ENCODE measurements at places on chromosomes 13 and 19.

DNA sequence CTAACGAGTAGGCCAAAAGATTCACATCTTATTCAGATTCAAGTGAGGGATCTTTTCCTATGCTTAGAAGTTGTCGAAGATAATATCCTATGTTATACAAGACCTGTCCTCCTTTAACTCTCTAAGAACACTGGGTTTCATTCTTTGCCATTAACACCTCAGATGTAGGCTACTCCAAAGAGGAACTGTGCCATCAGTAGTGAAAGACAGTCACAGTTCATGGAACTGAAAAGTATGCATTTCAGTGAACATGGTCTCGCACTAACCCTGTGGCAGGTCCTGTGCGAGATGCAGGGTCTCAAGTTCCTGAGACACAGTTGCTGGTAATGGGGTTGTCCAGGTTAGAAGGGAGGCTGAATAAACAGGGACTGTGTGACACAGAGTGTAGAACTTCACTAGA lies 4.1 kb downstream of the LGALS16 start:
- no peak for DNase-seq

- peak; percentile 51 for DNase-seq
These were observed 394.3 kb downstream of the FOXO1 start for GRCh38 chr13:40271931-40272775.

DNA sequence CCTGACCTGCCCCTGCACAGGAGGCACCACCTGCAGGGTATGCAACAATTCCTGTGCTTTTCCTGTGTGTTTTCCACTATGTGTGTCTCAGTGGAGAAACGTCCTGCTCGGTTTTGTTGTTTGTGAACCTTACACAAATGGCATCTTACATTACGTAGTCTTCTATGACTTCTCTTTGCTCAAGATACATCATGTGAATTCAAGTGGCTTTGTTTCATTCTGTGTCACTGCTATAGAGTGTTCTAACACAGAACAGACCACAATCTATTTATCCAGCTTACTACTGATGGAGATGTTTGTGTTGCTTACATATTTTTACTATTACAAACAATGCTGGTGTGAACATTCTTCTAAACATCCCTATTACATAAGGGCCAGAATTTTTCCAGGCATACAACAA lies 97.7 kb downstream of the ANKRD10 start:
- no peak for DNase-seq

DNA sequence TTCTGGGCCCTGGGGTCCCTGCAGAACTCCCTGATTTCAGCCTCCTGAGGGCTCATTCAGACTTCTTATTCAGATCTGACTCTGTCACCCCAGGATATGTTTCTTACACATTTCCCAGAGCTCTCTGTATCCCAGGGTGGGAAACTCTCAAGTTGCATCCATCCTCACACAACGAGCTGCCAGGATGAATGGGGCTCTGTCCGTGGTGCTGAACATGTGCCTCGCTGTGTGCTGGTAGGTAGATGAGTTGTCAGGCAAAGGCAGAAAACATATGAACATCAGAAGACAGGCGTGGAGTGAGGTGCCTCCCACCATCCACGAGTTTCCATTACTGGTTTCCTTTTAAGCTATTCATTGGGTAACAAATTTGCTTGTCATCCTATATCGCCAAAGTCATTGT lies 11.4 kb upstream of the IGFL1 start:
- DNase-seq: no peak

GRCh38 chr19:42178791-42179674 lies 38.4 kb downstream of the DEDD2 start:
- DNase-seq: no peak

GRCh38 chr13:48072787-48073186 lies 22.1 kb downstream of the MED4 start:
- no peak for DNase-seq

DNA sequence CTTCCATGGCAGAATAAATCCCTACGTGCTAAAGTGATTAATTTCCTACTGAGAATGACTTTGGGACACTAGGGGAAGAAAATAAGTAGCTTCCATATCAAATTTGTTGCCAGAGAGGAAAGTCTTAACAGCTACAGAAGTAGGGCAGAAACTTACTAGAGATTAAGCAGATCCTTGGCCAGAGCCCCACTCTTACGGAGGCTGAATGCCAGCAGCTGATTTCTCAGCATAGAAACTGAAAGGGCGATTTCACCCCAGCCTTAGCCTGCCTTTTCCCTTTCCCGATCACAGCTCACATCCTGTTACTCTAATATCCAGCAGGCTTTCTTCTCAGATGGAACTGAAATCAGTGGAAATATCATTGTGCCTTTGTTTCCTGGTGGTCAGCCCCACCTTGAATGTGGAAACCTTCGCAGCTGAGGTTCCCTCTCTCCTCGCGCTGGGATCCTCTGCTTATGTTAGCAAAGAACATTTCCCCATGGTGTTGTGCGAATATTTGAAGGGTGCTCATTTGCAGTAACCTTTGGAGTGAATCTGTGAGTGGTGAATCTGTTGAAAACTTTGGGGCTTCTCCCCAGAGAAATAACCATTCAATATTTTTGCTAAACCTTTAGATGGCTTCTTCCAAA lies 8.4 kb downstream of the FAM124A start:
- no peak for DNase-seq

All from stimulated activated CD4-positive, alpha-beta T cell treated with anti-CD3 and anti-CD28 coated beads, Interleukin-2, amount 100 ng/mL, for 4 hours (primary cell).